ENCODE measurements at places on chromosomes 4 and X. TPM values are rescaled to one million over a fixed set of nuclear protein-coding genes. Genes with fewer than 3 reads are reported as not detected.
A peak's percentile ranks its signal among the peaks of the same experiment; 100 is the strongest.

The GPC3 gene
- not detected for total RNA-seq

The HOPX gene
- 0.26 TPM for total RNA-seq

- no peak for DNase-seq
These were observed 207.1 kb downstream of the SOWAHB start for GRCh38 chr4:76690906-76691275.

DNA sequence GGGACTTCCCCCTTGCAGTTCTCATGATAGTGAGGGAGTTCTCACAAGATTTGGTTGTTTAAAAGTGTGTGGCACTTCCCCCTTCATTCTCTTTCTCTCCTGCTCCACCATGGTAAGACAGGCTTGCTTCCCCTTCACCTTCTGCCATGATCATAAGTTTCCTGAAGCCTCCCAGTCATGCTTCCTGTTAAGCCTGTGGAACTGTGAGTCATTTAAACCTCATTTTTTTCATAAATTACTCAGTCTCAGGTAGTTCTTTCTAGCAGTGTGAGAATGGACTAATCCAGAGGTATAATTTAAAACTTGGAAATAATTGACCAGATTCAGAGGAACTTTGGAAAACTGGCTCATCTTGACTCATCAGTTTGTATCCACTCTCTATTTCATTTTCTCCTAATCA lies 129.0 kb downstream of the TMEM47 start:
- DNase-seq: peak; percentile 1
